ENCODE measurements at places on chromosomes 11 and 22.

DNA sequence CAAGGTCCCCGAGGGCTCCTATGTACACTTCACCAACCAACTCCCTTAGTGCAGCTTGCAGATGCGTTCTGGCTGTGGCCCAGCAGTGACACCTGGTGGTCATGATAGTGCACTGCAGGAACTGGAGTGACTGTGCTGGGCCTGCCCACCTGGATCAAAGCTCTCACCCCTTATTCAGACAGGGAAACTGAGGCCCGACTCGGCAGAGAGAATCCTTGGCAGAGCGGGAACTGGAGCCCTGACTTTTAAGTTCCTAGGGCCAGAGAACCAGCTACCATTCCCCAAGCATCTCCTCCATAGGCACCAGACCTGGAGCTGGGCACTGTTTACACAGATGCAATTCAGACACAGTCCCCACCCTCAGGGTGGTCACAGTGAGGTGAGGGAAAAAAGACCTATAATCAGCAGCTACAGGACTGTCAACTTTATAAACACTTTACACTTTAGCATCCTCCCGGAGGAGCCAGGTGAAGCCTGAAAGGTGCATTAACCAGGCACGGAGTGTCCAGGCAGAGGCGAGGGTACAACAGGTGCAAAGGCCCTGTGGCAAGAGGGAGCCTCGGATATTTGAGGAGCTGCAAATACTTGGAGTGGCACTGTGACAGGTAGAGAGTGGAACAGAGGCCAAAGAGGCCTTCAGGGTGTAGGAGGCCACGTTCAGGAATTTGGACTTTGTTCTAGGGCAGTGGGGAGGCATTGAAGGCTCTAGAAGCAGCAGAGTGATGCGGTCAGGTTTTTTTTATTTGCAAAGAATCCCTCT, 22.0 kb downstream of the RHBDD3 start:
- peak; percentile 34 for DNase-seq

GRCh38 chr11:56910785-56911184, 77.9 kb upstream of the OR5AK2 start:
- no peak for DNase-seq

DNA sequence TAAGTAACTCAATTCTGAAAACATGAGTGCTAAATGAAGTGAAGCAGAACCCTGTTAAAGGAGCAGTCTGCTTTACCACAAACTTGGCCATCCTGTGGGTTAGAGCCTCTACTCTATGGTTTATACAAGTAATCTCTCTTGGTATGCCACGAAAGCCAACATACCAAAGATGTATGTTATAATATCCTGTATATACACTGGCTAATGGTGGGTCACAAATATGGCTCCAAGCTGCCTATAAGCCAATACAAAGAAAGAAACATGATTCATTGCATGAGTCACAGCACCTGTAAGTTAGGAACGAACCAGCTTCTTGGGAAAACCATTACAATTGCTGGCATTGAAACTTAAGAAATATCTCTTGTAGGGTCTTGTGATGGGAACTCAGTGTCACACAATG, 16.1 kb downstream of the XRRA1 start:
- no peak for DNase-seq

GRCh38 chr22:22362936-22363335, 118.3 kb downstream of the VPREB1 start:
- no peak for DNase-seq

DNA sequence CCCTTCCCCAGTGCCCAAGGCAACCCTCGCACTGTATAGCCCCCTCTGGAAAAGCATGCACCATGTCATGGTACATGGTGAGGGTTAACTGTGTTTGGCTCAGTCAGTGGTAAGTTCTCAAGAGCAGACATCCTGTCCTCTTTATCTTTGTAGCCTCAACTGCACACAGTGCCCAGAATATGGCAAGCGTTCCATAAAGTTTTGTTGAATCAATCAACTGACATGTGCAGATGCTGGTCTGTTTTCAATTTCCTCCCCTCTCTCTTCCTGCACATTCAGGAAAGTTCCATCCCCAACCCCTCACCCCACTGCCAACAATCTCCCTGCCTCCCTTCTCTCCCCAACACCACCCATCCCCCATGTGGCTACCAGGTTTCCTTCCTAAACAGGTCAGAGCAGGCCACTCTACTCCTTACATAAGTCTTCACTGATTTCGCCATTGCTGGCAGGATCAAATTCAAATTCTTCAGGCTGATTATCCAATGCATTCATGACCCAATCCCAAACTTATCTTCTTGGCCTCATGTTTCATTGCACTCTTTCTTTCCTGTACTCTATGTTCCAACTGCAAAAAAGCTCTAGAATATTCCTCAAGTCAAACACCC, 15.5 kb upstream of the TMPRSS5 start:
- no peak for DNase-seq

DNA sequence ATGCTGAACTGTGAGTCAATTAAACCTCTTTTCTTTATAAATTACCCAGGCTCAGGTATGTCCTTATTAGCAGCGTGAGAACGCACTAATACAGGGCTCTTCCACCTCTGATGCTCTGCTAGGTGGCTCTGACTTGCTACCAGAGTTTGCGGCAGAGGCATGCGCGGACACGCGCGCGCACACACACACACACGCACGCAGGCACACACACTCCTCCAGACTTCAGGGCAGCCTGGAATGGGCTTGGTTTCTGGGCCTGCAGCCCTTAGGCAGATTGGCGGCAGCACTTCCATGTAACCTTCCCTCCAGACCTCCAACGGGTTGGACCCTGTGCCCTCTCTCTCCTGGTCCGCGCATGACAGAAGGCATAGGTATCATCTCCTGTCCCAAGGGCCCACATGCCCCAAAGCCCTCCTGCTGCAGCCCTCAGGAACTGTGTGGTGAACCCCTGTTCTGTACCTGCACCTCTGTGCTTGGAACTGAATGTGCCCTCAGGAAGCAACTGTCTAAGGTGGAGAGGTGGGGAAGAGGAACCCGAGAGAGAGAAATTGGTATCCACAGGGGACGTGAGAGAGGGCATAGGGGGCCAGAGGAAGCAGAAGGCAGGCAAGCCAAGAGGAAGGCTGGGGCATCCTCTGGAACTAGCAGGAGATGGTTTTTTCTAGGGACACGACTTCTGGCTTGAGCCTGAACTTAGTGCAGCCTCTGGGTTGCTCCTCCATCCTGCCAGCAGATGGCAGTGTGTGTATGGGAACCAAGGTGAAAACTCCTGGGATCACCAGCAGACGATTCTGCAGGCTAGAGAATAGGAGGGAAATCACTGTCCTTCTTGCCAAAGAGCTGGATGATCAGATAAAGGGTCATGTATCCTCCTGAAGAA, 23.4 kb upstream of the RIC3 start:
- DNase-seq, result no peak

GRCh38 chr11:19644316-19644715, 68.3 kb upstream of the NAV2 start:
- no peak for DNase-seq

- DNase-seq, result no peak
Observed at GRCh38 chr11:102500829-102501228, 29.7 kb downstream of the MMP7 start.

DNA sequence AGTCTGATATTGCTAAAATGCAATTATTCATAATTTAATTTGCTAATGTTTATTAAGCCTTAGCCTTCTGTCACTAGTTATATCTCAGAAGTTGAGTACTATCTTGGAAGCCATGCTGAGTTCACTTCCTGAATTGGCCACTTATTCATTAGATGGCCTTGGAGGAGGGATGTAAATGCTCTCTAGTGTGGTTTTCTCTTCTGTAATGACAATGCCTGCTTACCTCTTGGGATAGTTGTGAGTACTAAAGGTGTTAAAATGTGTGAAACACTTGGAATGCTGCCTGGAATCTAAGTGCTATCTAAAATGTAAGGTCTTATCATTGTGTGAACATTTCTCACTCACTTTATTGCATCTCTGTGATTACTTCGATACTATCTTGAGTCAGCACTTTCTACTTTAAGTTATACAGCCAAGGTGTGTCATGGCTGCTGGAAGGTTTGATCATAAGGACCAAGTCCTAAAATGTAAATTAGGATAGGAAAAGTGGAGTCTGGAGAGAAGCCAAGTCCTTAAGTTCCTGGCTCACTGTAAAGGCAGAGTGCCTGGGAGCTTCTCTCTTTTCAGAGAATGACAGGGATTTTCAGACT, 12.4 kb downstream of the GLYATL2 start:
- DNase-seq, result no peak

- DNase-seq, result peak; percentile 41
Observed at GRCh38 chr11:36376888-36377758, 81.0 kb downstream of the PRR5L start.

DNA sequence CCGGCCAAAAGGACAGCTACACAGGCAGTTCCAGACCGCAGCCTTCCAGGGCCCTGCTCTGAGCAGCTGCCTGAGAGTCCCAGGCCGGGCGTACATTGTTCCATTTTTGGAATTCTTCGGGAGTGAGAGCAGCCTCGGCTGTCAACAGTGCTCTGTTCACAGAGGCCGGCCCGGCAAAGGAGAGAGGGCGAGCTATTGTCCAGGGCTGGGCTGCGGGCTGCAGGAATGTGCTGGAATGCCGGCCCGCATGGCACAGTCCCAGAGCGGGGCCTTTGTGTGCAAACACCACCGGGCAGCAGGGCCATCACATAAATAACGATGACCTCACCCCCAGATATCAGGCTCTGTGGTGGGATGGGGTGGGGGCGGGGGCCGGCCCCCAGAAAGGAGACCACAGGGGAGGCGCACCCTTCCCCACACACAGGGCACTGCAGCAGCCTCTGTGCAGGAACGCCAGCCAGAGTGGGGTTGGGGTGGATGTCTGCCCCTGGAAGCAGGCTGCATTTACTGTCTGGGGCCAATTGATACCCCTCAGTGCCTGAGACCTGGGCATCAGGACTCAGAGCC, 15.8 kb downstream of the LINC01488 start:
- DNase-seq, result no peak

DNA sequence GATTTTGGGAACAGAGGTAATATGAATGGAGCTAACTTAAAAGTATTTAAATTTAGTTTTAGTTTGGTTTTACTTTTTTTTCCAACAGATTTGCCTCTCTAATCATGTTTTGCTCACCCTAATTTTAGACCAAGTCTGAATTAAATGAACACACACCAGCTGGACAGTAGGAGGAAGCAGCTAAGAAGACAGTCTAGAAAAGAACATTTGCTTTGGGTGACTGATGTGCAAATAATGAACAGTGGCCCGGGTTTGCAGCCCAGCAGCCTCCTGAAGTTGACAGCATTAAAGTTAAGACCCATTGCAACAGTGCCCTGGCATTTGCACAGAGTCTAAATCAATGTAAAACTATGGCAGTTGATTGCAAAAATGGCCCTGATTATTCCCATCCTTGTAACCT, 66.4 kb upstream of the SORL1 start:
- no peak for DNase-seq

GRCh38 chr11:36300650-36301049, 4.6 kb downstream of the PRR5L start:
- DNase-seq, result no peak

- no peak for DNase-seq
Observed at GRCh38 chr11:71525938-71526495, 1.1 kb upstream of the KRTAP5-7 start.

GRCh38 chr11:13355191-13355590, 77.6 kb downstream of the BMAL1 start:
- no peak for DNase-seq

DNA sequence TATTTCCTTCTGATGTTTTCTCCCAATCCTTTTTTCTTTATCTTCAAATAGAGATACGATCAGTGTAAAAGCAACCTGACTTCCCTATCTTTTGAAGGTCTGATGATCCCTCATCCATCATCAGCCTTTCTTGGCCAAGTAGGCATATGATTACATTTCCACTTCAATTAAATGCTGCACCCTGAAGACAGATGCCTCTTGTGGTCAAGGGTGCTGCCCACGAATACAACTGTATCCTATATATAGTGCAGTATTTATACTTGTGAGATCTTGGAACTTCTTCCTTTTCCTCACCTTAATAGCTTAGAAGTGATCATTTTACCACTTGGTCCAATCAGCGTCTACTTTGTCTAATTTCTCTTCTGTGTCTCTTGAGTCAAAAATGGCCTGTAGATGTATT, 9.3 kb upstream of the ZNRF3 start:
- no peak for DNase-seq

- DNase-seq, result no peak
Observed at GRCh38 chr22:26847816-26848215, 190.4 kb downstream of the MIAT start.

GRCh38 chr11:72724021-72724551, 28.1 kb downstream of the ARAP1 start:
- DNase-seq, result no peak

GRCh38 chr11:128021349-128022006, 565.9 kb downstream of the ETS1 start:
- no peak for DNase-seq

DNA sequence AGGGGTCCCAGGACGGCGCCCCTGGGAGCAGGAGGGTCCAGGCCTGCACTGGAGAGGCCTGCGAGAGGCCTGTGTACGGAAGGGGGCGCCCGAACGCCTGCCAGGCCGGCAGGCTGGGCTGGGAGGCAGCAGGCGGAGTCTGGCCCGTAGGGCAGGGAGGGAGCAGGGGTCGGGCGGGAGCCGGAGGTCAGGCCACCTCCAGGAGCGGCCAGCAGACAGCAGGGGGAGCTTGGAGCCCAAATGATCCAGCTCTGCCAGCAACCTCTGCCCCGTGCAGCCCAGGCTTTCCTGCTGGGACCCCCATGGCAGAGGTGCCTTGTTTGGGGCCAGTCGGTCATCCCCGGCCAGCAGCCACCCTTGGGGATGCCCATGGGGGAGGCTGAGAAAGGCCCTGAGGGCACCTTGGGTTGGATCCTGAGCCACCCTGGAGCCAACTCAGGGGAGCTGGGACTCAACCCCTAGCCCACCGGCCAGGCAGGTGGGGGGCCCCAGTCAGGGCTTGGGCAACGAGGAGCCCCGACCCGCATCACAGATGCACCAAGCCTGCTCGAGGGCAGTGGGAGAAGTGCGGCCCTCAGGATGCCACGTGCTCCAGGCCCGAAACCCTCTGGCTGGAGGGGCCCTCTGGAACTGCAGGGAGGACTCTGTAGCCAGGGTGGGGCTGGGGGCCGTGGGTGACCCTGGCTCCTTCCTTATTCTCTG, 9.6 kb upstream of the SYT8 start:
- DNase-seq, result no peak

DNA sequence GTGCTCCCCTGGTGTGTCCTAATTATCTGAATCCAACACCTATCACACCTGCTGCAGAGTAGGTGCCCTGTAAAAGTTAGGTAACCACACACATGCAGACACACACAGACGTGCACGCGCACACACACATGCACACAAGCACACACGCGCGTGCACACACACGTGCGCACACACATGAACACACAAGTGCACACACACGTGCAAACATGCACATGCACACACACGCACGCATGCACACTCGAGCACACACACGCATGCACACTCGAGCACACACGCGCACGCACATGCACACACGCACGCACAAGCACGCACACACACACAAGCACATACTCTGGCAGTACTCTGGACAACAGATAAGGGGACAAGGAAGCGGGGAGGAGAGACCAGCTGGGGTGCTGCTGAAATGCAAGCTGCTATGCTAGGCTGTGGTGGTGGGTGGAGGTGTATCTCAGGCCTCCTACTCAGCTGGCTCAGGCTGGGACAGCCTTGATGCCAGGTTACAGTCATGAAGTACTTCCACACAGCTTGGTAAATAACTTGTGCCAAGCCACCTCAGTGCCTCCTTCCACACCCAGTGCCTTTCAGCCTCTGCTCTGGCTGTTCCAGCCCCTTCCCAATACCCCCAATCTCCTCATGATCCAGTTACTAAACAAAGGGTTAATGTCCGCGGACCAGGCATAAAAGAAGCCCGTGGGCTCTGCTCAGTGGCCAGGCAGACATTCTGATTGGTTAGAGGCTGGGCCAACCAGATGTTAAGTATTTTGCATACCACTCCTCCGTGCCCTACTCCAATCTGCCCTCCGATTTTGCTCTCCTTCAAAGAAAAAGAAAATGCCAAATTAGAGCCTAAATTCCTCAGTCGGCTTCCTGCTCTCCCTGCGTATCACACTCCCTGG, 374.1 kb downstream of the TENM4 start:
- no peak for DNase-seq

Data from stimulated activated CD8-positive, alpha-beta memory T cell treated with anti-CD3 and anti-CD28 coated beads, Interleukin-7, amount 100 ng/mL, for 48 hours (primary cell).